Activated T-helper 17 cell treated with anti-CD3 and anti-CD28 coated beads, Interleukin-2, amount 50 U/mL, for 72 hours (primary cell): ENCODE measurements at places on chromosomes 4 and X. TPM values are rescaled to one million over a fixed set of nuclear protein-coding genes. Genes with fewer than 3 reads are reported as not detected.

DNA sequence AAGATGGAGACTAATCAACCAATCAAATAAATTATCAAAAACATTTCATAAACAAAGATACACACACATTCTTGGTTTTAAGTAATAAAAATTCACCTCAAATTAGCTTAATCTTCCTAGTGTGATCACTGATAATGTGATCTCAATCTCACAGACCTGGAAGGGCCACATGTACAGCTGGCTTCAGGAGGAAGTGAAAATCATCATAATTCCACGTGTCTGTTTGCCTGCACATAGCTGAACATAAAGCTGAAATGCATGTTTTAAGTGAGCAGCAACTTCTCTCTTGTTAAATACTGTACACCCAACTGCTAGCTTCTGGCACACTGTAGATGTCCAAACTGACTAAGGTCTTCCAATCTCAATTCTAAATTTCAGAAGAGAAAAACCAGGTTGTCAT lies 53.8 kb downstream of the ARHGAP6 start:
- ATAC-seq = no peak

- ATAC-seq = no peak
Observed at GRCh38 chr4:110618581-110619462, 4.1 kb downstream of the PITX2 start.

DNA sequence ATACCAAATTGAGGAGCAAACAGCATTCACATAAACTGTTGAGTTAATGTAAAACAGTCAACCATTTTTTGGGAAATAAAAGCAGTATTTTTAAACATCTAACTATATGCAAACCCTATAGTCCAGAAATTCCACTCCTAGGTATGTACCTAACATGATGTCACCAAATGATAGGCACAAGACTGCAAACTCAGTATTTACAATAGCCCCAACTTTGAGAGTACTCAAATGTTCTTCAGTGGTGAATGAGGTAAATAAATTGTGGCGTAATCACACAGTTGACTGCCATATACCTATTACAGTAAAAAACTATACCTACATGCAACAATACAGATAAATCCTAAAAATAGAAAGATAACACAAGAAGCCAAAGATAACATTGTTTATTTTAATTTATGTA lies 1243.8 kb upstream of the ADGRL3 start:
- no peak for ATAC-seq

Gene CXCL9
- total RNA-seq = 3.4 TPM

Gene SLC25A31
- not detected for total RNA-seq

Gene CTAG1B
- not detected for total RNA-seq

GRCh38 chr4:80266253-80266901 lies at the start of gene FGF5:
FGF5 (plus strand) TSS chr4:80266664; CDS start chr4:80266825, 161 bp downstream.
- ATAC-seq = peak; percentile 28

DNA sequence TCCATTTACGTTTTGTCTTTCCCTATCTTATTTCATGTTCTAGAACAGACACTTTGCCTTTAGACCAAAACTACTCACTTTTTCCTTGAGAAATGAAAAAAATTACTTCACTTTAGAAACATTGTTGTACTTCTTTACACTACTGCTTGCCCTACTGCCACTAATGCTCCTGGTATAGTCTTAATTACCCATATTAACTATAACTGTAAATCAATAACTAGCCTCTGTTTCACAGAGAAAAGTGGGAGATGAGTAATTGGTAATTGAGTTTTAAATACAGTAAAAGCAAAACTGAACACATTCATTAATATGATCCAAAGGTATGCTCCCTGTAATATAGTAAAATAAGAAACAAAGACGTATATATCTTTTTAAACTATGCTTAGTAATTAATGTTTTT lies 111.1 kb upstream of the JADE1 start:
- ATAC-seq = no peak

- ATAC-seq = no peak
Observed at GRCh38 chr4:29295280-29295679, 1424.9 kb upstream of the PCDH7 start.

Gene POU3F4
- not detected for total RNA-seq

DNA sequence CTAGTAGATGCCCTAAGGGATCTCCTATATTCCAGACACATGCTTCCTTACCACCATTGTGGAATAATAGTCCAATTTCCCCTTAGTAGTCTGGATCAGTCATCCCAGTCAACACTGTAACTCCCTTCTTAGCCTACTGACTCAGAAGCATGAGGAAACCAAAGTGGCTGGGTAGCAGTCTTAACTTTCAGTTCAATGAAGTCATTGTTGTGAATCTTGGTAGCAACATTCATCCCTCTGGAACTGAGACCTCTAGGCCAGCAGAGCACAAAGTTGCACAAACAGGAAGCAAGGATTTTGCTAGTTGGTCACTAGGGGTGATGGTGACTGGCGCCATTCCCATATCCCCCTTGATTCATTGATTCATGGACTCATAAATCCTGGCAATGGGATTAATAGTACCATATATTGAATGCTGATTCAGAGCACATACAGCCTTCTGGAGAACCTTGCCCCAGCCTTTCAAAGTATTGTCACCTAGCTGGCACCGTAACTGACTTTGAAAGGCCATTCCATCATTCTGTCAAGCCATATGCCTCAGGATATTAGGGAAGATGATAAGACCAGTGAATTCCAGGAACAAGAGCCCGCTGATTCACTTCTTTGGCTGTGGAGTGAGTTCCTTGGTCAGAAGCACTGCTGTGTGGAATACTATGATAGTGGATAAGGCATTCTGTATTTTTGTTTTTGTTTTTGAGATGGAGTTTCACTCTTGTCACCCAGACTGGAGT lies 19.7 kb upstream of the GPAT3 start:
- peak; percentile 70 for ATAC-seq
